Activated CD8-positive, alpha-beta memory T cell treated with anti-CD3 and anti-CD28 coated beads for 4 hours (primary cell): ENCODE measurements at places on chromosomes 4 and X.

- DNase-seq = no peak
Measured at GRCh38 chr4:172011196-172011595, 198.0 kb downstream of the GALNTL6 start.

DNA sequence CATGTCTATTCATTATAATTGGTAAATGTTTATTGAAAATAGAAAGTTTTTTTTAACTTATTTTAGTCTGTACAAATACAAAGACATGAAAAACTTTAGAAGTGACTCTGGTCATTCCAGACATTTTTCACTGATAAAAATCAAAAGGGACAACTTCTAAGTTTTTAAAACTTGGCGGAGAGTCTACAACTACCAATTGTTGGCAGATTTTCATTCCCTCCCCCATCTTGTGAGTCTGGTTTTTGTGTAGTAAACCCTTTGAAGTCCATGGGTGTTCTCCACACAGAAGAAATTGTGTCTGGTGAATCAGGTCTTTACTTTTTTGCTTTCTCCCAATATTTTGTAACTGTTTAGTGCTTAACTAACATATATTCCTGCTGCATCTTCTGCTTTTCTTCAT lies 336.5 kb downstream of the PDGFC start:
- no peak for DNase-seq

GRCh38 chr4:22502895-22503814 lies 12.7 kb downstream of the ADGRA3 start:
- no peak for DNase-seq

DNA sequence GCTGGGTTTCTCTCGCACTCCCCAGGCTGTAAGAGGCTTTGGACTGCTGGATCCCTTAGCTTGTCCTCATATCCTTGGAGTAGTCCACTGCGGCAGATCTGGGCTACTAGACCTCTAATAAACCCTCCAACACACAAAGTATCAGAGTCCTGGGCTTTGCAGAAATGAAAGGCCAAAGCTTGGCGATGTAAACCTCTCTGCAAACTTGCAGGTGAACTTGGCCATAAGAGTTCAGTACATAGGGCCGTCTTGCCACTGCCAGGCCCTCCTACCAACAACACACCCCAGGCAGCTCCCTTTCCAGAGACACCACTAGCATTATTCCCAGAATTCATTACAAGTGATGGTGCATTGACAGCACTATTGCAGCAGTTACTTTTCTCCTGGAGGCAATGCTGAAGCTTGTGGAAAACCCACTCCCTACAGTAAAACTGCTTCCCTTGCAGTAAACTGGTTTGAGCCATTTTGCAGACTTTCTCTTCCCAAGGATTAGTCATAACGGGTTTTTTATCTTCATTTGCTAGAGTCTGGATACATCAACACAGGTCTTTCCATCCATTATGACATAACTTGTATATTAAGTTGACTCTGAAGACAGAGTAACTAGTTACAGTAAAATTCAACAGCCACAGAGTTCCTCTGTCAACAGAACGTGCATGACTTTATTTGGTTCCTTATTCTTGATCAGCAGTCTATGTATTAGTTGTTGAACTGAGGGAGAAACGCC lies 2.4 kb downstream of the ANKRD50 start:
- no peak for DNase-seq

DNA sequence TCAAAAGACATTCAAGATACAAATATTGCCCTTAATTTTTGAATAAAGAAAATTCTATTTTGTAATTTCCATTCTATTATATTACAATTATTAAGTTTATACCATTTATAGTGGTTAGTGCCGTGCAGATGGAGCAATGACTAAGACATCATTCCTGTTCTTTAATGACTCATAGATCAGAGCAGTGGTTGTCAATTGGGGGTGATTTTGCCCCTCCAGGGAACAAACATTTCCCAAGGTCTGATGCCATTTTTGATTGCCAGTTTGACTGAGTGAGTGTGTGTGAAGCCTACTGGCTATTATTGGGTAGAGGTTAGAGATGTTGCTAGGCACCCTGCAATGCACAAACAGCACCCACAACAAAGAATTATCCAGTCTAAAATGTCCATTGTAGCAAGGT lies 97.9 kb upstream of the DDIT4L start:
- DNase-seq = no peak

GRCh38 chr4:42282081-42282901 lies 115.0 kb upstream of the SHISA3 start:
- DNase-seq = no peak

DNA sequence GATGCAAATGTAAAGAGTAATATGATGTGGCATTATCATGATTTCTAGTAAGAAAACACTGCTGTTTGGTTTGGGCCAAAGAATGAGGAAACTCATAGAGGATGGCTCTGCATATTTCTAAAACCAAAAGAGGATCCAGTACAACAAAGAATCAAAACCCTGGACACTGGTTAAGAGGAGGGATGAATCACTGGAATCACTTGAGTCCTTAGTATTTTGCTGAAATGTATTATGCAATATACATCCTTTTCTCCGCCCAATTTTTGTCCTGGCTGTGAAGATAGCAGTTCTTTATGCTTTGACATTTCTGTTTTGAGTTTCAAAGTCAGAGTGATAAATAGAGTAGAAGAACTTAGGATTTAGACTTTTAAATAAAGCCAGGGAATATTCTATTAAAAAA lies 345.9 kb downstream of the PACRGL start:
- no peak for DNase-seq

GRCh38 chrX:116827063-116827462 lies 364.3 kb upstream of the CT83 start:
- DNase-seq = no peak

- DNase-seq = no peak
Measured at GRCh38 chrX:51851507-51852085, 41.8 kb upstream of the MAGED1 start.

- no peak for DNase-seq
Measured at GRCh38 chr4:53477636-53478035, 100.2 kb downstream of the FIP1L1 start.

GRCh38 chr4:11503166-11503565 lies 74.5 kb upstream of the HS3ST1 start:
- no peak for DNase-seq
